ENCODE measurements at places on chromosomes 7 and 10. TPM values are rescaled to one million over a fixed set of nuclear protein-coding genes. Genes with fewer than 3 reads are reported as not detected.

IDI2 gene
- total RNA-seq: not detected

TMEM176A gene
- total RNA-seq: not detected

PRKG1 gene
- total RNA-seq: 8.1 TPM

HOXA4 gene
- total RNA-seq: 1.2 TPM

GOLGA7B gene
- not detected for total RNA-seq

LRRC18 gene
- not detected for total RNA-seq

LRRC4 gene
- 2.4 TPM for total RNA-seq

GRCh38 chr10:87684001-87684638 is 24.4 kb downstream of the PAPSS2 start:
- no peak for DNase-seq
- no peaks in the 10 kb centered on the region for H3K27me3 ChIP-seq
- no peak overlapping the region for H3K4me3 ChIP-seq
- peaks cover 31% of the 10 kb centered on the region for H3K36me3 ChIP-seq

DNA sequence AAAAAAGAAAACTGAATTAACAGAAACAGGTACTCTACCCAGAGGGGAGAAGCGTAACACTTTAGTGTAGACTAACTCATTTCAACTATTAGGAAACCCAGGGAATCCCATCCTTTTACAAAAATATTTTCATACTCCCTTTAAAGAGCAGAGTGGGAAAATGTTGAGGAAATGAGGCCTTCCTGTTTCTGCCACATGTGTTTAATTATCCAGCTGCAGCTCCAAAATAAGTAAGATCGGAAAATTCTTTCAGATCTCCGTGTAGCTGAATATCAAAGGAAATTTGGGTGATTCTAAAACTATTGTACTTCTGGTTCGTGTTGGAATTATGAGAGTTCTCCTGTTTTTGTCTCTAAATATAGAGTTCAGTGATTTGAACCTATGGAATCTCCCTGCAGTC is 58.0 kb upstream of the CAV2 start:
- H3K4me3 ChIP-seq: peak overlapping the region; percentile 54
- peaks cover 18% of the 10 kb centered on the region for H3K36me3 ChIP-seq
- peaks cover 90% of the 10 kb centered on the region for H3K4me1 ChIP-seq
- H3K27ac ChIP-seq: peak overlapping the region; percentile 93
- peak; percentile 19 for DNase-seq
- H3K27me3 ChIP-seq: no peaks in the 10 kb centered on the region

GRCh38 chr10:103942866-103943265 is 24.1 kb upstream of the SLK start:
- no peak overlapping the region for H3K27ac ChIP-seq
- no peak for DNase-seq

- no peak for DNase-seq
- peaks cover 34% of the 10 kb centered on the region for H3K4me1 ChIP-seq
- H3K27ac ChIP-seq: no peak overlapping the region
- H3K36me3 ChIP-seq: peaks cover 15% of the 10 kb centered on the region
- no peaks in the 10 kb centered on the region for H3K27me3 ChIP-seq
Observed at GRCh38 chr10:70820976-70821750, 5.4 kb downstream of the SGPL1 start.

GRCh38 chr10:55495555-55495954 is 694.5 kb upstream of the PCDH15 start:
- DNase-seq: no peak
- H3K36me3 ChIP-seq: no peaks in the 10 kb centered on the region
- no peaks in the 10 kb centered on the region for H3K4me1 ChIP-seq

DNA sequence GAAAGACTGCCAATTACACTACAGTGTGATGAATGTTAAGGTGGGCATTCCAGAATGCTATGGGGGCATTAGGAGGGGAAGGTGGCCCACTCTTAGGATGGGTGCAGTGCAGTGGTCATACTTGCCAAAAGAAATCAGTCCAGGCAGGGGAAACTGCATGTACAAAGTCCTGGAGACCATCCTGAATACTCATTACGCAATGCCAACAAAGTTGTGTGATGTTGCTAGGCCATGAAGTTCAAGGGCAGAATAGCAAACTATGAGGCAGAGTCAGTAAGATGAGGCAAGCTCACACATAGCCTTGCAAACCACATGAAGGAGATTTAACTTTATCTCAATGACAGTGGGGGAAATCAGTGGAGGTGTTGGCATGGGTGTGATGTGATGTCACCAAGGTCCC is 49.8 kb upstream of the SLC35B4 start:
- H3K27ac ChIP-seq: peak overlapping the region; percentile 70
- H3K27me3 ChIP-seq: no peaks in the 10 kb centered on the region
- H3K4me1 ChIP-seq: peaks cover 58% of the 10 kb centered on the region
- H3K4me3 ChIP-seq: no peak overlapping the region
- no peaks in the 10 kb centered on the region for H3K36me3 ChIP-seq

DNA sequence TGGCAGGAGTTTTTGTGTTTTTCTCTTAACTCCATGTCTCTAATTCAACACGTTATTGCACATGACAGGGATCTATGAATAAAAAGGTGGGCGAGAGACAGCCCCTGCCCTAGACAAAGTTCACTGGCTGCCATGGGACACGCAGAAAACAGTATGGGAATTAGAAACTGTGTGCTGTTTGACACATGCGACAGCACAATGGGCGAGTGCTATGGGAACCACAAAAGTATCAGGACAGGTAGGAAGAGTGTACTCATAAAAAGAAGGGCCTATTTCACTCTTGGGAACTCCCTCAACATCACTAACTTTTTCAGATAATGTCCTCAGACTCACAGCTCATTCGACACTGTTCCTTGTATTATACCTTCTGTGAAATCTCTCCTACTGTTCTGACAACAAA is 45.7 kb downstream of the MINDY3 start:
- H3K36me3 ChIP-seq: peaks cover 3% of the 10 kb centered on the region
- no peaks in the 10 kb centered on the region for H3K27me3 ChIP-seq
- no peak overlapping the region for H3K4me3 ChIP-seq
- H3K27ac ChIP-seq: no peak overlapping the region

- H3K4me3 ChIP-seq: peak overlapping the region; percentile 53
- peaks cover 71% of the 10 kb centered on the region for H3K4me1 ChIP-seq
- peak overlapping the region; percentile 80 for H3K27ac ChIP-seq
- peaks cover 22% of the 10 kb centered on the region for H3K36me3 ChIP-seq
- H3K27me3 ChIP-seq: peaks cover 2% of the 10 kb centered on the region
Observed at GRCh38 chr7:130966246-130967009, 232.4 kb upstream of the KLF14 start.

- 0 out of 2 replicates have a peak, but pooled peaks cover 5% of the 10 kb centered on the region for H3K4me1 ChIP-seq
- no peaks in the 10 kb centered on the region for H3K36me3 ChIP-seq
- DNase-seq: no peak
Observed at GRCh38 chr10:132457328-132458070, 60.5 kb downstream of the PWWP2B start.

DNA sequence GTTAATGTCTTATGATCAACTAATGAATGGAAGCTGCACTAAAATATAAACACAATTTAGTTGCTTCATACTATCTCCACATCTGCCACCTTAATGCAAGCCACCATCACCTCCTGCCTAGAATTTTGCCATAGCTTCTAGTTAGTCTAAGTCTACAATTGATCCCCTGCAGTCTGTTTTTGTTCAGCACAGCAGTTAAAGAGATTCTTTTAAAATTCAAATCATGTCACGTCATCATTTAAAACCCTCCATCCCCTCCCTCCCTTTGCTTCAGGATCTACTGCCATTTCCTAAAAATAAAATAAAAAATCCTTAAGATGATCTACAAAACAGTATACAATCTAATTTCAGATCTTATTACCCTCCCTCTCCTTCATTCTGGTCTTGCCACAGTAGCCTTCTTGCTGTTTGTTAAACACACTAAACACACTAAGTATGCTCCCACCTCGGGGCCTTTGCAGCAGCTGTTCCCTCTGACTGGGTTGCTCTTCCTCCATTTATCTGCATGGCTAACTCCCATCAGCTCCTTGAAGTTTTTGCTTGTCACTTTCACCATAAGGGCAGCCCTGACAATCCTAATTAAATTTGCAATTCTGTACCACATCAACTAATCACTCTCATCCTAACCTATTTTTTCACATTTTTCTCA is 97.0 kb upstream of the FOXP2 start:
- no peak overlapping the region for H3K4me3 ChIP-seq
- H3K36me3 ChIP-seq: no peaks in the 10 kb centered on the region
- H3K27ac ChIP-seq: no peak overlapping the region
- no peaks in the 10 kb centered on the region for H3K27me3 ChIP-seq
- no peak for DNase-seq
- no peaks in the 10 kb centered on the region for H3K4me1 ChIP-seq

DNA sequence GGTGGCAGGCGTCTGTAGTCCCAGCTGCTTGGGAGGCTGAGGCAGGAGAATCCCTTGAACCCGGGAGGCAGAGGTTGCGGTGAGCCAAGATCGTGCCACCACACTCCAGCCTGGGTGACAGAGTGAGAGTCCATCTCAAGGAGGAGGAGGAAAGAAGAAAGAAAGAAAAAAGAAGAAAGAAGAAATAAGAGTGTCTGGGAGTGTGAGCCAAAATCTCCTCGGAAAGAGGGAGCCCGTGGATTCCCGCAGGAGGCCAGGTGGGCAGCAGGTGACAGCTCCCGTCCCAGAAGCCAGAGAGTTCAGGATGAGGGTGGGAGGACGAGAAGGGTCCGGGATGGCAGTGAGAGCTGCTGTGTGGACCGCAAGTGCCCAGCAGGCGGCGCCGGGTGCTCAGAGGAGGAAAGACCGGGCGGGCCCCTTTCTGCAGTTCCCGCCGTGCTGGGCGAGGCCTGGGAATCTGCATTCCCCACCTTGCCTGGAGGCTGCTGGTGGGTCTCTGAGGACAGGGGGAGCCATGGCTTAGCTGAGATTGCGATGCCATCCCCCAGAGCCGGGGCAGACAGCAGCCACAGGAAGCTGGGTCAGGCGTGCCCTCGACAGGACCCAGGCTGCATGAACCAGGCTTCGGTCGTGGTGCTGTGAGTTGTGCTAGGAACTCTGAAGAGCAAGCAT is 17.1 kb upstream of the AMZ1 start:
- peak; percentile 21 for DNase-seq
- H3K27me3 ChIP-seq: peaks cover 19% of the 10 kb centered on the region
- H3K27ac ChIP-seq: no peak overlapping the region

DNA sequence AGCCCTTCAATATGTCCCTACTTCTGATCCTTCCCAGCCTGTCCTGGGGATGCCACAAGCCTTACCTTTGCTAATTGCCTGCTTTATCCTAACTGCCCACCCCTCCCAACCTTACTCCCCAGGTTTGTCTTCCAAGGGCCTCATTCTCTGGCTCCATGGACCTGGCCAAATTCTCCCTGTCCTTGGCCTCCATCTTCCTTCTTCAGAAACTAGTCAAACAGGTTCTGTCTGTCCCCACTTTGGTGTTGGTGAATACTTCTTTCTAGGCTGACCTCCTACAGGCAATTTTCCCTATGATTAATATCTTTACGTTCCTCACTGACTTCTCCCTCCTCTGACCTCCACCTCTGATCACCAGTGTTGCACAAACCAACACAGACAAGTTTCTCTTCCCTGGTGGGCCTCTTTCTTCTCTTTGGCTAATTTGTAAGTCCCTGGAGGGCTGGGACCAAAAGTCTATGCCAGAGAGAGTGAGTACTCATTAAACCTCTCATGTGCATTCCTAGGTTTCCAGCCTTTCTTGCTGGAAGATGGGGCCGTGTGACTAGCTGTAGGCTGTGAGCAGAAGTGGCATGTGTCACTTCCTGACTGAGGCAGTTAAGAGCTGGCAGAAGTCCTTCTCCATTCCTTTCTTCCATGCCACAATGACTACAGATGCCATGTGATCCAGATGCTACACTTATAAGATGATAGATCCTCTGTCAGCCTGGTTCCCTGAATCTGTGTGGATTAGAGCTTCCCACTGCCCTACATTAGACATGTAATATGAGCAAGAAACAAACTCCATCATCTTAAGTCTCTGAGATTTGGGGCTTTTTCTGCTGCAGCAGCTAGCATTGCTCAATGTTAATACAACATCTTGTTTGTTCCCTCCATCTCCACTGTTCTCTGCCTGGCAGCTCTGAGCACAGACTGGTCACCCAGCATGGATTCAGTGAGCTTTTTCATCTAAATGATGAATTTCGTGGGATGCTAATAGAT is 382.7 kb downstream of the RPS24 start:
- H3K4me3 ChIP-seq: peak overlapping the region; percentile 38
- H3K27me3 ChIP-seq: peaks cover 4% of the 10 kb centered on the region
- H3K27ac ChIP-seq: peak overlapping the region; percentile 81
- H3K4me1 ChIP-seq: peaks cover 28% of the 10 kb centered on the region
- H3K36me3 ChIP-seq: no peaks in the 10 kb centered on the region
- peak; percentile 85 for DNase-seq

DNA sequence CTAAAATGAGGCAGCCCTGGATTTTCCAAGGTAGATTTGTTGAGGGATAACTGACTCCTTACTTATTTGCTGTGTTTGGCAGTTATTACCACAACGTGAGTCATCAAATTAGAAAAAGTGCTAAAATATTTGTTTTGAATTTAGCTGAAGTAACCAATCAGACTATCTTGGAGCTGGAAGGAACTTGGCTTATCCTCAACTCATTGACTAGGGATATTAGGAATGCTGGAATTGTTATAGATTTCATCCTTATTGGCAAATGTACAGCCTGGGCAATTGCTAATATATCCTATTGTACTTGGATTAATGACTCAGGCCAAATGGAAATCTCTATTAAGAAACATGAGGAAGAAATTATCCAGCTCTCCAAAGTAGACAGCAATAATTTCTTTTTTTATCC is 1189.0 kb upstream of the LRRN3 start:
- peaks cover 17% of the 10 kb centered on the region for H3K4me1 ChIP-seq
- H3K27ac ChIP-seq: peak overlapping the region; percentile 36
- no peaks in the 10 kb centered on the region for H3K36me3 ChIP-seq
- no peaks in the 10 kb centered on the region for H3K27me3 ChIP-seq

DNA sequence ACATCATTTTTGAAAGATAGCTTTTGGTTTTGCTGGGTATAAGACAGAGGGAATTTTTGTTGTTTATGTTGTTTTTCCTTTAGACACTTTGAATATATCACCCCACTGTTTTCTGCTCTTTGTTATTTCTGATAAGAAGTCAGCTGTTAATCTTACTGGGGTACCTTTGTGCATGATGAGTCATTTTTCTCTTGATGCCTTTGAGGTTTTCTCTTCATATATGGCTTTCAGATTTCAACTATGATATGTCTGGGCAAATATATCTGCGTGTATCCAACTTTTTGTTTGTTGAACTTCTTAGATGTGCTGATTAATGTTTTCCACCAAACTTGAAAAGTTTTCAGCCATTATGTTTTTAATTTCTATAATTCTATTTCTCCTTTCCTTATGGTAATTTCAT is 208.6 kb upstream of the TMEM72 start:
- H3K27ac ChIP-seq: peak overlapping the region; percentile 81
- H3K4me3 ChIP-seq: peak overlapping the region; percentile 53
- H3K27me3 ChIP-seq: no peaks in the 10 kb centered on the region
- H3K36me3 ChIP-seq: peaks cover 32% of the 10 kb centered on the region

GRCh38 chr10:43362191-43362839 is 9.1 kb upstream of the FXYD4 start:
- peaks cover 9% of the 10 kb centered on the region for H3K27me3 ChIP-seq
- DNase-seq: peak; percentile 15
- no peak overlapping the region for H3K27ac ChIP-seq
- no peaks in the 10 kb centered on the region for H3K36me3 ChIP-seq
- H3K4me3 ChIP-seq: peak overlapping the region; percentile 68
- no peaks in the 10 kb centered on the region for H3K4me1 ChIP-seq

- no peak overlapping the region for H3K27ac ChIP-seq
- DNase-seq: no peak
- H3K27me3 ChIP-seq: peaks cover 2% of the 10 kb centered on the region
- H3K4me3 ChIP-seq: no peak overlapping the region
- H3K36me3 ChIP-seq: no peaks in the 10 kb centered on the region
Observed at GRCh38 chr7:157555944-157556641, 219.3 kb downstream of the DNAJB6 start.

GRCh38 chr7:148264933-148265557 is 325.5 kb upstream of the C7orf33 start:
- H3K36me3 ChIP-seq: no peaks in the 10 kb centered on the region
- peaks cover 10% of the 10 kb centered on the region for H3K4me1 ChIP-seq
- H3K27ac ChIP-seq: no peak overlapping the region
- DNase-seq: peak; percentile 33
- no peak overlapping the region for H3K4me3 ChIP-seq

Measured in HFFc6 (cell line).